Naive thymus-derived CD8-positive, alpha-beta T cell (primary cell): ENCODE measurements at places on chromosomes 7 and 10.
A peak's percentile ranks its signal among the peaks of the same experiment; 100 is the strongest.

DNA sequence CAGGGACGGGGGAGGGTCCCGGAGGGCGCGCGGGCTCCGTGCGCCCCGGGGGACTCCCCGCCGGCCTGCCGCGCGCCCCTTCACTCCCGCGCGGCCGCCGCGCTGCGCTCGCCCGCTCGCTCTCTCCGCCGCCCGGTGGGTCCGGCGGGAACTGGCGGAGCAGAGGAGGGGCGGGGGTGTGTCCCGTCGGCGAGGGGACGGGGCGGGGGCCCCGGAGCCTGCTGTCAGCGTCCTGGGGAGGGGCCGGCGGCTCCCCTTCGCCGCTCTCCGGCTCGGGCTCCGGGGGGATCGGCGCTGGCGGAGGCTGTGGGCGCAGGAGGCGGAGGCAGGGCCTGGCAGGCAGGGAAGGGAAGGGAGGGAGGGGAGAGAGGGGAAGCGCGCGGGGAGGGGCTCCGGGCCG lies at the start of gene SH3PXD2A:
TSS of gene SH3PXD2A (minus strand) at position 153 of the 400 bp plus-strand sequence. CDS start 310 bp downstream, outside the sequence.
- peaks cover 5% of the 10 kb centered on the region for H3K36me3 ChIP-seq
- H3K4me3 ChIP-seq: peak within 1 kb of the TSS; percentile 84
- peaks cover 21% of the 10 kb centered on the region for H3K4me1 ChIP-seq
- peak within 1 kb of the TSS; percentile 50 for H3K27ac ChIP-seq

DNA sequence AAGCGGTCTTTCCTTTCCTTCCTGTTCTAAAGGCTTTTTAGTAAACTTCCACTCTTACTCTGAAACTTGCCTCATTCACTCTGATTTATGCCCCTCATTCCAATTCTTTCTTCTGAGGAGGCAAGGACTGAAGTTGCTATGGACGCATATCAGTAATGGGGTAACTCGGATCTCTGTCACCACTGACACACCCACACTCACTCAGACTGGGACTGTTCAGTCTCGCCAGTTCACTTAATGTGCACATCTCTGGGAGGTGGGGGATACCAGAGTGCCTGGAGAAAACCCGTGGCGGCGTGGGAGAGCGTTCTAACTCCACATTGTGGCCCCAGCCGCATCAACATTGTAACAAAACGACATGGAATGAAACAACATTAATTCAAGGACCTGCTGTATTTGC lies 1139.3 kb upstream of the CELF2 start:
- H3K4me1 ChIP-seq: no peaks in the 10 kb centered on the region
- H3K27ac ChIP-seq: no peak overlapping the region
- no peak overlapping the region for H3K4me3 ChIP-seq
- H3K27me3 ChIP-seq: no peaks in the 10 kb centered on the region
- H3K36me3 ChIP-seq: peaks cover 4% of the 10 kb centered on the region
- no peak for DNase-seq

GRCh38 chr10:131644289-131644688 lies 256.5 kb upstream of the PPP2R2D start:
- H3K27ac ChIP-seq: no peak overlapping the region
- H3K36me3 ChIP-seq: no peaks in the 10 kb centered on the region
- H3K4me1 ChIP-seq: no peaks in the 10 kb centered on the region
- H3K27me3 ChIP-seq: peaks cover 38% of the 10 kb centered on the region
- no peak overlapping the region for H3K4me3 ChIP-seq

GRCh38 chr7:78253850-78254725 lies 455.5 kb downstream of the PHTF2 start:
- H3K27me3 ChIP-seq: no peaks in the 10 kb centered on the region
- no peaks in the 10 kb centered on the region for H3K36me3 ChIP-seq
- no peaks in the 10 kb centered on the region for H3K4me1 ChIP-seq
- no peak overlapping the region for H3K4me3 ChIP-seq
- H3K27ac ChIP-seq: no peak overlapping the region

- no peaks in the 10 kb centered on the region for H3K36me3 ChIP-seq
- H3K27ac ChIP-seq: no peak overlapping the region
- H3K4me3 ChIP-seq: no peak overlapping the region
Observed at GRCh38 chr10:101080933-101081931, 19.4 kb downstream of the KAZALD1 start.

GRCh38 chr7:155355745-155356144 lies 58.1 kb downstream of the INSIG1 start:
- no peak overlapping the region for H3K27ac ChIP-seq
- H3K4me3 ChIP-seq: no peak overlapping the region
- H3K36me3 ChIP-seq: no peaks in the 10 kb centered on the region
- DNase-seq: no peak
- peaks cover 6% of the 10 kb centered on the region for H3K27me3 ChIP-seq

DNA sequence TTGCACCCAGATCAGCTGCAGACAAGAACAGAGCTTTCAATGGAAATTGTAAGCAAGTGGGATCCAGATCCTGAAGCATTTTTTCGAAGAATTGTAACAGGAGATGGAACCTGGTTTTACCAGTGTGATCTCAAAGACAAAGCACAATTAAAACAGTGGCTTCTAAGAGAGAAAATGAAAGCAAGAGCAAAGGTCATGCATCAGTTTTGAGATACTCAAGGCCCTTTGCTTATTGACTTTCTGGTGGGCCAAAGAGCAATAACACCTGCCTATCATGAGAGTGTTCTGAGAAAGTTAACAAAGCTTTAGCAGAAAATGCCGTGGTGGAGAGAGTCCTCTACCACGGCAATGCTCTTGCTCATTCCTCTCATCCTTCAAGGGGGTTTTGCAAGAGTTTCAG lies 194.8 kb downstream of the TMEM178B start:
- H3K27ac ChIP-seq: no peak overlapping the region
- no peak for DNase-seq
- H3K36me3 ChIP-seq: no peaks in the 10 kb centered on the region
- H3K4me3 ChIP-seq: no peak overlapping the region

DNA sequence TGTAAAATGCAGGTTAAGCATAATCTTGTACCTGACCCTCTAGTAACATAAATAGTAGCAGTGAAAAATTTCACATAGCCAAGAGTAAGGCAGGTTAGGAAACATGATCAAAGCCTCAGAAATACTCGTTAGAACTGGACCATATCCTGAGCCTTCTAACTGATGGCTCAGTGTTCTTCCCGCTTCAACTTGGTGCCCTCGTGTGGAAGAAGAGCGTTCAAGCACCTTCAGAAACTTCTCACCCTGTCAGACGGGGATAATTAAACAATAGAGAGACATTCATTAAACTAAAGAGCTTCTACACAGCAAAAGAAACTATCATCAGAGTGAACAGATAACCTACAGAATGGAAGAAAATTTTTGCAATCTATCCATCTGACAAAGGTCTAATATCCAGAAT lies 124.5 kb downstream of the MYOF start:
- no peak overlapping the region for H3K4me3 ChIP-seq
- H3K27ac ChIP-seq: no peak overlapping the region
- peaks cover 46% of the 10 kb centered on the region for H3K27me3 ChIP-seq
- no peaks in the 10 kb centered on the region for H3K36me3 ChIP-seq

GRCh38 chr7:107130487-107131220 lies 38.1 kb upstream of the HBP1 start:
- DNase-seq: no peak
- no peak overlapping the region for H3K4me3 ChIP-seq
- peaks cover 15% of the 10 kb centered on the region for H3K4me1 ChIP-seq
- no peak overlapping the region for H3K27ac ChIP-seq
- H3K27me3 ChIP-seq: no peaks in the 10 kb centered on the region

- H3K36me3 ChIP-seq: no peaks in the 10 kb centered on the region
- H3K27ac ChIP-seq: no peak overlapping the region
- DNase-seq: no peak
Observed at GRCh38 chr10:93186653-93187052, 113.0 kb downstream of the CYP26A1 start.

DNA sequence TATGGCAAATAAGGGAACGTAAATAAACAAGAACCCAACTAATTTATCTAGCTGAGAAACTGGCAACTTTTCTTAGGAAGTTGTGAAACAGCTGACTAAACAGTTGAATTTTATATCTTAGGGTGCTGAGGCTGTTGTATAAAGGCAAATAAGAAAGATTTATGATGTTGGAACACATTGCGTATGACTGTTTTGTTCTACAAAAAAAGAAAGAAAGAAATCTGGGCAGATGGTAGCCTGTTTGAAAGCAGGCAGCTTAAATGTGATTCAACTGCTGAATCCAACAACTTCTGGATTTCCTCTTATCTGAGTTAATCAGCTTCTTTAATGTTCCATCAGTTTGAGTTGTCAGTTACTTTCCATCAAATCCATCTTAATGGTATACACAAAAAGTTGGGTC lies 214.5 kb downstream of the SNX13 start:
- H3K27ac ChIP-seq: no peak overlapping the region
- no peaks in the 10 kb centered on the region for H3K36me3 ChIP-seq
- H3K4me3 ChIP-seq: no peak overlapping the region
- no peak for DNase-seq
- H3K27me3 ChIP-seq: peaks cover 2% of the 10 kb centered on the region
- H3K4me1 ChIP-seq: no peaks in the 10 kb centered on the region

GRCh38 chr7:16926861-16927260 lies 45.1 kb upstream of the AGR3 start:
- no peak for DNase-seq
- H3K36me3 ChIP-seq: no peaks in the 10 kb centered on the region
- peaks cover 40% of the 10 kb centered on the region for H3K4me1 ChIP-seq
- H3K27me3 ChIP-seq: no peaks in the 10 kb centered on the region

- no peak overlapping the region for H3K27ac ChIP-seq
- DNase-seq: no peak
- peaks cover 25% of the 10 kb centered on the region for H3K4me1 ChIP-seq
Observed at GRCh38 chr7:151595702-151596350, 76.1 kb upstream of the RHEB start.

- H3K27me3 ChIP-seq: no peaks in the 10 kb centered on the region
- no peak overlapping the region for H3K4me3 ChIP-seq
- no peak overlapping the region for H3K27ac ChIP-seq
Observed at GRCh38 chr10:6080417-6080973, 8.3 kb upstream of the RBM17 start.

DNA sequence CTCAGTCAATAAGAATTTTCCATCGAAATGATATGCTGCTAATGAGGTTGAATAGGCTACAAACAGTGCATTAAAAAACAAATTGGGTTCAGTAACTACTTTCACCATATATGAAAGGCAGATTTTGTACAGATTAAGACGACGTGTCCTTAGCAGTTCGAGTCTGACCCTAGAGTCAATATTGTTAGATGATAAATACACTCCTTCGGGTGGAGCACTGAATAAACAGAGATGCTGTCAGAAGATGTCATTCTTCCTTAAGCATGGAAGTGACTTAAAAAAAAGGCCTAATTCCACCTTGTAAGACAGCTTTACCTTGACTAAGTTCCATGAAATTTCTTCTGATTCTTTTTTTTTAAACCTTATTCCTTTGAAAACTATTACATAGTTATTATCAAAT lies 5.8 kb upstream of the AGR2 start:
- no peak overlapping the region for H3K27ac ChIP-seq
- H3K27me3 ChIP-seq: peaks cover 8% of the 10 kb centered on the region
- no peak for DNase-seq

DNA sequence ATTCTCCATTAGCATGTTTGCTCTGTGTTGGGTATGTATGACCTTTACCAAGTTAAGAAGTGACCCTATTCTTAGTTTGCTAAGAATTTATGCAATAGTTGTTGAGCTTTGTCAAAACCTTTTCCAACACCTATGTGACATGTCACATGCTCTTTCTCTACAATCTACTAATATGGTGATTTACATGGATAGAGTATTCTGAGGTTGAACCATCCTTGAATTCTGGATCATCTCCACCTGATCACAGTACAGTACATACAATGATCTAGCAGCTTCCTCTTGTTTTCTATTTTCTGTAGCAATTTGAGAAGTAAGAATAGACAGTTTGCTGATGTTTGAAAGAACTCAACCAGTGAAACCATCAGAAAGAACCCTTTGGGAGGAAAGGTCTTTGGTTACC lies 101.2 kb upstream of the PDGFA start:
- DNase-seq: no peak
- H3K4me1 ChIP-seq: peaks cover 33% of the 10 kb centered on the region
- H3K4me3 ChIP-seq: no peak overlapping the region
- H3K36me3 ChIP-seq: peaks cover 13% of the 10 kb centered on the region
- peak overlapping the region; percentile 100 for H3K27ac ChIP-seq

- no peak for DNase-seq
Observed at GRCh38 chr10:44966129-44966815, 6.7 kb downstream of the RASSF4 start.

GRCh38 chr10:99279626-99280111 lies 44.0 kb upstream of the HPSE2 start:
- H3K4me3 ChIP-seq: no peak overlapping the region
- H3K4me1 ChIP-seq: no peaks in the 10 kb centered on the region
- peaks cover 12% of the 10 kb centered on the region for H3K27me3 ChIP-seq
- H3K36me3 ChIP-seq: peaks cover 5% of the 10 kb centered on the region
- no peak for DNase-seq

DNA sequence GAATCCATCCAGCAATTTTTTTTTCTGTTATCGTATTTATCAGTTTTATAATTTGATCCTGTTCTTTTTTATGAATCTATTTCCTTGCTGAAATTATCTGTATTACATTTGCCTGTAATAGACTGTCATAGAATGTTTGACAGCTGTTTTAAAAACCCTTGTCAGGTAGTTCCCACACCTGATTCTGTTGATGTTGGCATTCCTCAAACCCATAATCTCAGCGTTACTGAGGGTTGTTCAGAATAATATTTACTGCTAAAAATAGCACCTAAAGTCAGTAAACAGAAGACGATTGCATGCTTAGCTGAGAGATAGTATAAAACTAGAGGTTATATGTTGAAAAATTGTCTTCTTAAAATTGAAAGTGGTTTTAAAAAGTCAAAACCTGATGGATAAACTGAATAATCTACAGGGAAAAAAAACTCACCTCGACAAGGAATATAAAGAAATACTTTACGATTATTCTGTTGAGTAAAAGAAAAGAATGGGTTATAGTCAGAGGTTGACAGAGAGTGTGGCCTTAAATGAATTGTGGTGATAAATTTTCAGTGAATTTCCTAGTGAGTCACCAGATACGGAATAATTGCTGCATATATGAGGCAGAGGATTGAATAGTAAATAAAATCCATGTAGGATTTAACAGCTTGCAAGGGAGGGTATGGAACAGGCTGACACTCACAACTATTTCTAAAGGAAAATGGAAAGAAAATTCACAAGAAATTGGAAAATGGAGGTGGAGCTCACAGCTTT lies 824.1 kb upstream of the IGFBP3 start:
- no peak for DNase-seq
- no peak overlapping the region for H3K4me3 ChIP-seq
- H3K27me3 ChIP-seq: no peaks in the 10 kb centered on the region
- no peak overlapping the region for H3K27ac ChIP-seq

- no peaks in the 10 kb centered on the region for H3K4me1 ChIP-seq
- no peak for DNase-seq
- peaks cover 28% of the 10 kb centered on the region for H3K36me3 ChIP-seq
- no peak overlapping the region for H3K4me3 ChIP-seq
- peaks cover 8% of the 10 kb centered on the region for H3K27me3 ChIP-seq
- H3K27ac ChIP-seq: no peak overlapping the region
Observed at GRCh38 chr10:117987244-117987909, 59.4 kb downstream of the RAB11FIP2 start.

- H3K4me1 ChIP-seq: peaks cover 19% of the 10 kb centered on the region
- H3K27me3 ChIP-seq: no peaks in the 10 kb centered on the region
- peak within 1 kb of the TSS; percentile 89 for H3K4me3 ChIP-seq
- DNase-seq: no peak
- H3K36me3 ChIP-seq: peaks cover 17% of the 10 kb centered on the region
Observed at GRCh38 chr7:93148144-93148543, at the start of gene SAMD9L. Gene SAMD9L (minus strand): TSS chr7:93148385. CDS start chr7:93135971, 12,414 bp downstream.
